Type B pancreatic cell (in vitro differentiated cells): ENCODE measurements at places on chromosomes 16 and 17. TPM values are rescaled to one million over a fixed set of nuclear protein-coding genes. Genes with fewer than 3 reads are reported as not detected.

DNA sequence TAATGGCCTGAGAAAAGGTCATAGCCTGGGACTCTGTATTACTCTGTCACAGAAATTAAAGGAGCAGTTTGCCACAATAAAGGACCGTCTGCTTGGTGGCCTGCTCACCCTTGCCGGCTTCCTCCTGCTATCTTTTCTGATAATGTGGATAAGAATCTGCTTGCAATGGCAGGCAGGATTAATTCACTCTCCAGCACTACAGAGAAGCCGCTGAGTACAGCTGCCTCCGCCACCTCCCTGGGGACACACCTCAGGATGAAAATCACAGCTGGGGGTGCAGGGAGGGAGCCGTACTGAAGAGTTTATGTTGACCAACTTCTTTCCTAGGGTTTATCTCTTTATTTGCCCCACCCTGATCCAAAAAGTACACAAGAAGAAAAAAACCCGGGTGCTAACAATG, 245.9 kb upstream of the RPL38 start:
- DNase-seq: no peak

Gene UBTF
- 85.7 and 101 TPM in 2 replicates for total RNA-seq

DNA sequence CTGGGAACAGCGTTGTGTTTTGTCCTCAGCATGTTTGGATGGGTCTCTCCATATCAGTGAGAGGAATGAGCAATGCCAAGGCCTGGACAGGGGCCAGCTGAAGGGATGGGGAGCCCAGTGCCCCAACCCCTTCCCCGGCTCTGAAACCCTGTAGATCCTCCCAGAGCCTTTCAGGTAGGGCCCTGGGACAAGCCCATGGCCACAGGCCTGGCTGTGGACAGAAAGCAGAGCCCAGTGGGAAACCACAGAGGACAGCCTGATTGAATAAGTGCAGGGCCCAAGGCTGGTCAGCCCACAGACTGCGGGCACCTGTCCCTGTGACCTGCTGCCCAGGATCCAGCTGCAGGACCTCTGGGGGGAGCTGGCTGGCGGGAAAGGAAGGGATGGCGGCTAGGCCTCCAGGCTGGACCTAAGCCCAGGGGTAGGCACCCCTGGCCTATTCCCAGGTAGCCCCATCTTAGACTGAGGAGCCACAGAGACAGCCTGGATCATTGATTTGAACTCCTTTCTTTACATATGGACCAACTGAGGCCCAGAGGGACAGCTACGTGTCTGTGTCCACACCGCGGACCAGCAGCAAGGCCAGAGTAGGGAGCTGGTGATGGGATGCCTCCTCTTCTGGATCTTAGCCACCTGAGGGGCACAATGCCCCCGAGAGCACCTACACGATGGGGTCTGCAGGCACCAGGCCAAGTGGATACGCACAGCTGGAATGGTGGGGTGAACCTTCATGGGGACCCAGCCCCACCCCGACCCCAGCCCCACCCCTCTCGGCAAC, 1.3 kb downstream of the CCDC102A start:
- DNase-seq: peak; percentile 62

Gene RDM1
- 3.9 and 4.4 TPM in 2 replicates for total RNA-seq

- DNase-seq: no peak
Observed at GRCh38 chr16:48576927-48577326, 33.1 kb downstream of the N4BP1 start.

GRCh38 chr16:60061396-60061795, 1327.3 kb upstream of the GOT2 start:
- no peak for DNase-seq

GRCh38 chr16:84314373-84314772, 19.7 kb downstream of the WFDC1 start:
- DNase-seq: no peak

Gene GPR139
- not detected in 2 replicates for total RNA-seq

GRCh38 chr16:23668225-23668624, 10.5 kb upstream of the PLK1 start:
- DNase-seq: no peak

DNA sequence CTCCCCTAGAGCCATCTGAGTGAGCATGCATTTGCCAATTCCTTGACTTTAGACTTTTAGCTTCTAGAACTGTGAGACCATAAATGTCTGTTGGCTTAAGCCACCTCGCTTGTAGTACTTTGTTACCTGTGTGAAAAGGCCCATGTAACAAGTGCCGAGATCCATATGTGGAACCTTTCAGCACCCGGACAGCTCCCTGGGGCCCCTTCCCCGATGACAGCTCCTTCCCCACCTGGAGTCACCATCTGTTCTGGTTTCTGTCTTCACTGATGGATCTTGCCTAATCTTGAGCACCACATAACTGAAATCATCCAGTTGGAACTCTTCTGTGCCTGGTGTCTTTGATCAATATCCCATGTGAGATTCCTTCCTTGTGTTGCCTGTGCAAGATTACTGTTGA, 78.9 kb upstream of the EEF2KMT start:
- no peak for DNase-seq

DNA sequence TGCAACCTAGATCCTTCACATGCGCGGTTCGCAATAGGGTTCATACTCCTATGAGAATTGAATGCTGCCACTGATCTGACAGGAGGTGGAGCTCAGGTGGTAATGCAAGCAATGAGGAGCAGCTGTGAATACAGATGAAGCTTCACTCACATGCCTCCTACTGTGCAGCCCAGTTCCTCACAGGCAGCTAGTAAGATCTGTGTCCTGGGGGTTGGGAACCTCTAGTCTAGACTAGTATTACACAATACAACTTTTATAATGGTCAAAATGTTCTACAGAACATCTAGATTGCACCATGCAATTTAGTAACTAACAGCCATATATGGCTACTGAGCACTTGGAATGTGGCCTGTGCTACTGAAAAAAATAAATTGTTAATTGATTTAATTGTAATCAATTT, 26.7 kb downstream of the ABCA5 start:
- no peak for DNase-seq

DNA sequence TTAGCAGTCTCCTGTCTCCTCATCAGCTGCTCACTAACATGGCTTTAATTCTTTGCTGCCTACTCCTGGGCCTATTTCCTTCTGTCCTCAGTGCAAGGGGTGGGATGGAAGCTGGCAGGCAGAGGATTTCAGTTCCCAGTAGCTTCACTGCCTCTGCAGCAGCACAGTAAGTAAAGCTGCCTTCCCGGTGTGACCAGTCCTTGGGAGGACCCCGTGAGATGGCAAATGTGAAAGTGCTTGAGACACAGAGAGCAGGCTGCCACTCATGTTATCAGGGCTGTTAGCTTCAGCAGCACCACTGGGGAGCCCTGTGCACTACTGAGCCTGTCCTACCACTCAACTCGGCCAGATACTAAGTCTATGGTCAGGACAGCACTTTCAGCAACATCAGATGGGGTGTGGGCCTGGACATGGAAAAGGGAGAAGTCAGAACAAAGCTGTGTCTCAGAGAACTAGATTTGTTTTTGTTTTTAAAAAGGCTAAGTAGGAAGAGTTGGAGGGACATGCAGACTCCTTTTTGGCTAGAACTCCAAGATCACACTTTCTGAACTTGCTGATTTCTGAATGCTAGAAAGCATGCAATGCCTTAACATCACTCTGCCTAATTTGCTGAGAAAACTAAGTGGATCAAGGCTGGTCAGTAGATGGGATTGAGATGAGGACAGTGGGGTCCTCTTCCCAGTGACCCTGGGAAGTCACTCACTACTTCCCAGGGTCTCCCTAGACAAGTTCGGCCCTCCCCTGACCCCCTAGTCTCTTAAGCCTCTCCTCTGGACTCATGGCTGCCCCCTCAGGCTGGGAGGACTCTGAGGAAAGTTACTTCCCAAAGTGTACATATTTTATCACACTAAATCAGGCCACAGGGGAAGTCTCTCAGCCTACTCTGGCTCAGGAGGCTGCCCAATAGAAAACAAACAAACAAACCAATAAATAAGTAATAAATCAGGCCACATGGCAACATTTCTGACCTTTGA, 1.1 kb downstream of the ACSF2 start:
- DNase-seq: no peak

- no peak for DNase-seq
Observed at GRCh38 chr17:7060165-7060891, 16.4 kb upstream of the SLC16A11 start.

GRCh38 chr17:3660311-3660891, 8.0 kb downstream of the TAX1BP3 start:
- no peak for DNase-seq

Gene ARHGAP44
- 10.9 and 17.5 TPM in 2 replicates for total RNA-seq

Gene SEPTIN12
- total RNA-seq: not detected in 2 replicates

Gene ITGB4
- total RNA-seq: 26.4 and 57.8 TPM in 2 replicates

DNA sequence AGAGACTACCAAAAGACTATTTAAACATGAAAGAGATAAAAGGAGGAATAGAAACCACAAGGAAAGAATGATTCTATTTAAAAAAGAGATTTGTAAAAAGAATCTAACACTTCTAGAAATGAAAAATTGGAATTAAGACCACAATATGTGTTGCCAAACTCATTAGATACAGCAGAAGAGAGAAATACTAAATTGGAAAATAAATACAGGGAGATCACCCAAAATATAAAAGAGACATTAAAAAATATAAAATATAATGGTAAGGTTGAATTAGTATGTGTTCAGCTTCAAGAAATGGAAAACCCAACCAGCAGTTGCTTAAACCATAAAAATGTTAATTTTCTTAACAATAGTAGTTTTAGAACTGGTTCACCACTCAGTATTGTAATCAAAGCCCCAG, 160.4 kb downstream of the LGALS9B start:
- DNase-seq: no peak

DNA sequence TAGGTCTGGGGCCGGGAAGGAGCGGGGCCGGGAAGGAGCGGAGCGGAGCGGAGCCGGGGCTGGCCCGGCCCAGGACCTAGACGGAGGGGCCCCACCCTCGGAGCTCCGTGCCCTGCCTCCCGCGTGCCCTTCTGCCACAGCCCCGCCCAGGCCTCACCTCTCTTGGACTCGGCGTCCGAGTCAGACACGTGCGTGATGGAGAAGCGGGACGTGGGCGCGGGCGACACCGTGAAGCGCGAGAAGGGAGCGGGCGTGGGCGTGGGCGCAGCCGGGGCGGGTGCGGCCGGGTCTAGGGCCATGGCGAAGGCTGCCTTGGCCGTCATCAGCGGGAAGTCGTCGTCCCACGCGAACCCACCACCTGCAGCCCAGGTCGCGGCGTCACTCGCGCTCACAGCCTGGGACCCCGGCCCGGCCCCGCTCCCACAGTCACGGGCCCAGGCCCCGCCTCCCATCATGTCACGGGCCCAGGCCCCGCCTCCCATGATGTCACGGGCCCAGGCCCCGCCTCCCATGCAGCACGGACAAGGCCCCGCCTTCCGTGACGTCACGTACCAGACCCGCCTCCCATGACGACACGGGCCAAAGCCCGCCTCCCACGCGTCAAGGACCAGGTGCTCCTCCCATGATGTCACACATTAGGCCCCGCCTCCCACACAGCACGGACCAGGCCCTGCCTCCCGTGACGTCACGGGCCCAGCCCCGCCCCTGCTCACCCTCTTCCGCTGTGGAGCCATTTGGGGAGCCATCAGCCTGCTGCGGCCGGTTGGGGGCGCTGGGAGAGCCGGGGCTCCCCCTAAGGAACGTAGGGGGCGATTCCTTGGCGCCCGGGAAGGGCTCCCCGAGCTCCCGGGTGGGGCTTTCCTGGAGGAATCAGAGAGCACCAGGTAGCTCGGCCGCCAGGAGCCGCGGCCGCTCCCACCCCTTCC, 45.8 kb upstream of the PVALEF start:
- DNase-seq: peak; percentile 91

- DNase-seq: no peak
Observed at GRCh38 chr16:89586218-89586617, 10.7 kb downstream of the CPNE7 start.

Gene INCA1
- total RNA-seq: 0.72 and 0.86 TPM in 2 replicates

DNA sequence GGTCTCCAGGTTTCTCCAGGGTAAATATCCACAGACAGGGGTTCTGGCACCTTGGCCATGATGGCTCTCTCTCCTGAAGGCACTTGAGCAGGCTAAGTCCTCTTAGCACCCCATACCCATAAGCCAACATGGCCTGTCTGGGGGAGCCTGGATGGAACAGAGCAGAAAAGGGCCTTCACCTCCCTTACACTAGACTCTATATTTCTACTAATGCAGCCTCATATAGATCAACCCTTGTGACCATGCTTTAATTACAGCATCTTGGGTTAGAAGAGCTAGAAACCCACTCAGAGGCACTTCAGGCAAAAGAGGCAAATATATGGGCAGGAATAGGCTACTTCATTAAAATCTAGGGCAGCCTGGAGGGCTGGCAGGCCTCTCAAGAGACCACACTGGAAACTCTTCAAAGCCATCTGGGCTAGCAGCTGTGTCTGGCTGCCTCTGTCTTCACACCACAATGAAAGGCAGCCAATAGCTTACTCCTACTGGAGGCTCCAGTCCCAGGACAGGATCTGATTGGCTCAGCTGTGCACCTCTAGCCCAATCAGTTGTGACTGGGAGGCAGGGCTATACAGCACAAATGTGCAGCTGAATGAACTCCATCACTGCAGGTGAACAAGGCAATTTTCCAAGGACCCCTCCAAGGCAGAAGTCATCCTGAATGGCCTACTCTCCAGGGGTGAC, 4.7 kb upstream of the CDT1 start:
- DNase-seq: no peak

Gene BFAR
- total RNA-seq: 49.1 and 67.6 TPM in 2 replicates

GRCh38 chr17:82740906-82741759, 5.7 kb downstream of the FN3K start:
- no peak for DNase-seq

Gene EVPL
- 31.9 and 116 TPM in 2 replicates for total RNA-seq

DNA sequence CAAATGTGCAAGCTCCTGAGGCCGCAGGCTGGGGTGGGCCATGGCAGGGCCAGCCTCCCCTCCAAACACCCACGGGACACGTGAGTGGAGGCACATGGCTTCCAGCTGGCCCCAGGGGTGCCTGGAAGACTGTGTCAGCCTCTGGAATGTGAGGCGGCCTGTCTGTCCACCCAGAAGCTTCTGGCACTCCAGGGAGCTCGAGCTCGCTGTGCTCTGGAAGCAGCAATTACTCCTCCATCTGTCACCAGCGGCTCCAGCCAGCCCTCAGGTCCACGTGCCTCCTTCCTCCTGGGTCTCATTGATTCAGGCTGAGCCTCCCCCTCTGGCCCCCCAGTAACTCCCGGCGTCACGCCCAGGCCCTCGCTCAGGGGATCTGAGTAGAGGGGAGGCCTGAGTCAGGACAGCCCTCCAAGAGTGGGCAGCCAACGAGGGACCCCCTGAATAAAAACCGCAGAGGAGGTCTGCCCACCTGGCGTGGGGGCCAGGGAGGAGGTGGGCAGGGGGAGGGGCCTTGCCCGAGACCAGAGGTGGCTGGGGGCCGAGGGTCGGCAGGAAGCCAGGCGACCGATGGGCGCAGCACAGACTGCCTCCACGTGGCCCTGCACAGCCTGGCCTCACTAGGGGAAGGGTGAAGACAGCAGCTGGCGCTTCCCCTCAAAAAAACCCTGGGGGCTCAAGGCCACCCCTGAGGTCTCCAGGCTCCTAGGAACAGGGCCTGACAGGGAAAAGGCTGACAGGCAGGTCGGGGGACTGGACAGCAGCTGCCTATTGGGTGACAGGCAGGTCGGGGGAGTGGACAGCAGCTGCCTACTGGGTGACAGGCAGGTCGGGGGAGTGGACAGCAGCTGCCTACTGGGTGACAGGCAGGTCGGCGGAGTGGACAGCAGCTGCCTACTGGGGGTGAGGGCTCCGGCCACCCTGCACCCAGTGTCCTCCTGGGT, 11.9 kb downstream of the PIEZO1 start:
- no peak for DNase-seq
